ENCODE measurements at places on chromosomes 1 and 21.

GRCh38 chr1:53037159-53037558 lies 24.9 kb upstream of the PODN start:
- no peak for DNase-seq

- no peak for DNase-seq
Observed at GRCh38 chr1:67580691-67581403, 104.2 kb upstream of the GADD45A start.

DNA sequence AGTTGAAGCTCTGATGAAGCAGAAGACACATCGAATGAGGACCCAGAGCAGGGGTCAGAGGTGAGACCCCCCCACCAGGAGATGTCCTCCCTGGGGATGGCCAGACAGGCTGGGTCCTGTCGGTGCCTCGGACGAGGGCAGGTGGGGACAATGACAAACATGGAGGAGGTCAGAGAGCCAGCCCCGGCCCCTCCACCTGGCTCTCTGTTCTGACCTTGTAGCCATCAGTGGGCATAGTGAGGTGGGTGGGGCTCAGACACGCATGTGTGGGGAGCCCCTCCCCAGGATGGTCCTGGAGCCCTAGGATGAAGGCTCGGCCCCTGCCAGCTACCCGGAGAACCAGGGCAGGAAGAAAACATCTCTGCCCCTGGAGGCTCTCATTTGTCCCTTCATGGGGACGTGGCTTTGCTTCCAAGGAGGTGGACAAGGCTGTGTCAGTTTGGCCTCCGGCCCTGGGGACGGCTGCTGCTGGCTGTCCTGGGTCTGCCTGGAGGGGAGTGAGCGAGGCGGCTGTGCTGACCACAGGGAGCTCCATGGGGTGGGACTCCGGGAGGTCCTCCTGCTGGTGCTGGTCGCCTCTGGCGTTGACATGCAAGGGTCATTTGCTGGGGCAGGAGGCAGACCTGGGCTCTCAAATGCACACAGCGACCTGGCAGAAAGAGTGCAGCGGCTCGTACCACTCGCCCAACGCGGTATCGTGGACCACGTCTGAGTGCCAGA lies 2.6 kb downstream of the KRTAP10-6 start:
- DNase-seq: no peak

DNA sequence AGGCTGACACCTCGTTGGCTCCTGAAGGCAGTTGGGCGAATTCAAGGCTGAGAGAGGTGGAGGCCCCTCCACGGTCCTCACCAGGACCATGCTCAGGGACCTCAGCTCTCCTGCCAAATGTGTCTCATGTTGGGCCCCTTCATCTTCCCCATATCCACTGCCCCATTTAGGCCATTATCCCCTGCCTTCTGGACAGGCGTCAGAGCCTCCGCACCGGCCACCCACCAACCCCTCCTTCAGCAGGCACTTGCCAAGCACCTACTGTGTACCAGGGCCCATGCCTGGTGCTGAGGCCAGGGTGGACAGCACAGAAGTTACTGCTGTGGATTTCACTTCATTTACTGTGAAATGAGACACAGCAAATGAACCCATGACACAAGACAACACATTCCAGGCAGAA lies 325.8 kb downstream of the MATN1 start:
- DNase-seq: no peak

- DNase-seq: no peak
Observed at GRCh38 chr1:35539824-35540261, 17.4 kb downstream of the KIAA0319L start.

DNA sequence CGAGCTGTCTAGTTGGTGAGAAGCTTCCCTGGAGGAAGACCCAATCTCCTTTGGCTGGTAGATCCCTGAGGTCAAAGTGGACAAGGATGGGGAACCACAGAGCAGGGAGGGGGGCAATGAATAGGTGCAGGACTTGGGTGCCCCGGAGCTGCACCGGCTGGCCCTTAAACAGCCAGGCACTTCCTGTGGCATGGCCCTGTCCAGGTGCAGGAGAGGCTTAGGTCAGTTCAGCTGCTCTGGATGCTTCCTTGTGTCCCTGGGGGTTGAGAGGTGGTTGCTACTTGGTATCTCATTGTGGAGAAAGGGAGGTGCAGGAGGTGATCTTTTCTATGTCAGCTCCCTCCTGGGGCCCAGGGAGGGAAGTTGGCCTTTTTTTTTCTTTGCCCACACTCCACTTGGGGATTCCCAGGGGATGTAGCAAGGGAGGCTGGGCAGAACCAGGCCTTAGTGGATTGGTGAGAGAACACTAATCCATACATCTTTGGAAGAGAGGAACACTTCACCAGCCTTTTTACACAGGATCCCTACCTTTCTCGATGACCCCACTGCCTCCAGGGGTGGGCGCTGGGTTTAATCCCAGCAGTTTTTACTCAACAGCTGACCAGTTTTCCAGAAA lies 1.2 kb upstream of the ST3GAL3 start:
- DNase-seq: peak; percentile 61

DNA sequence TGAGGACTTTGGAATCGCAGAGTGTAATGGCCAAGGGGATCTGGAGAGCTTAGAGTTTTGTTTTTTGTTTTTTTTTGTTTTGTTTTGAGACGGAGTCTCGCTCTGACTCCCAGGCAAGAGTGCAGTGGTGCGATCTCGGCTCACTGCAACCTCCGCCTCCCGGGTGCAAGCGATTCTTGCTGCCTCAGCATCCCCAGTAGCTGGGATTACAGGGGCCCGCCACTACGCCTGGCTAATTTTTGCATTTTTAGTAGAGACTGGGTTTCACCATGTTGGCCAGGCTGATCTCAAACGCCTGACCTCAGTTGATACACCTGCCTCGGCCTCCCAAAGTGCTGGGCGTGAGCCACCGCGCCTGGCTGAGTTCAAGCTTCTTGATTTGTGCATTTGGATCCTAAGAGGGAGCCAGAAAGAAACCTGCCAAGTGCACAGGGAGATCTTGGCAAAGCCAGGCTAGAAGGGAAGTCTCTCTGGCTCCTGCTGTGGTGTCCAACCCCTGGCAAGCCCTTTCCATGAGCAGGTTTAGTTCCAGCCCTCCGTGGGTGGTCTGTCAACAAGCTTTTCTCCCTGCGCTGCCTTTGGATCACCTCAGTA lies 852 bp downstream of the FAAH start:
- no peak for DNase-seq

DNA sequence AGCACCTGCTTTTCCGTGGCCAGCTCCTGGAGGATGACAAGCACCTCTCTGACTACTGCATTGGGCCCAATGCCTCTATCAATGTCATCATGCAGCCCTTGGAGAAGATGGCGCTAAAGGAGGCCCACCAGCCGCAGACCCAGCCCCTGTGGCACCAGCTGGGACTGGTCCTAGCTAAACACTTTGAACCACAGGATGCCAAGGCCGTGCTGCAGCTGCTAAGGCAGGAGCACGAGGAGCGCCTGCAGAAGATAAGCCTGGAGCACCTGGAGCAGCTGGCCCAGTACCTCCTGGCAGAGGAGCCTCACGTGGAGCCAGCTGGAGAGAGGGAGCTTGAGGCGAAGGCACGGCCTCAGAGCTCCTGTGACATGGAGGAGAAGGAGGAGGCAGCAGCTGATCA lies 413 bp downstream of the UBL4B start:
- no peak for DNase-seq

GRCh38 chr1:6519935-6520671 lies 28.6 kb upstream of the PLEKHG5 start:
- no peak for DNase-seq

- peak; percentile 57 for DNase-seq
Observed at GRCh38 chr1:212186427-212187207, 98.6 kb upstream of the PPP2R5A start.

GRCh38 chr1:151661751-151662150 lies 49.9 kb downstream of the SNX27 start:
- peak; percentile 43 for DNase-seq

GRCh38 chr1:15703562-15703961 lies 19.4 kb downstream of the PLEKHM2 start:
- DNase-seq: peak; percentile 50

DNA sequence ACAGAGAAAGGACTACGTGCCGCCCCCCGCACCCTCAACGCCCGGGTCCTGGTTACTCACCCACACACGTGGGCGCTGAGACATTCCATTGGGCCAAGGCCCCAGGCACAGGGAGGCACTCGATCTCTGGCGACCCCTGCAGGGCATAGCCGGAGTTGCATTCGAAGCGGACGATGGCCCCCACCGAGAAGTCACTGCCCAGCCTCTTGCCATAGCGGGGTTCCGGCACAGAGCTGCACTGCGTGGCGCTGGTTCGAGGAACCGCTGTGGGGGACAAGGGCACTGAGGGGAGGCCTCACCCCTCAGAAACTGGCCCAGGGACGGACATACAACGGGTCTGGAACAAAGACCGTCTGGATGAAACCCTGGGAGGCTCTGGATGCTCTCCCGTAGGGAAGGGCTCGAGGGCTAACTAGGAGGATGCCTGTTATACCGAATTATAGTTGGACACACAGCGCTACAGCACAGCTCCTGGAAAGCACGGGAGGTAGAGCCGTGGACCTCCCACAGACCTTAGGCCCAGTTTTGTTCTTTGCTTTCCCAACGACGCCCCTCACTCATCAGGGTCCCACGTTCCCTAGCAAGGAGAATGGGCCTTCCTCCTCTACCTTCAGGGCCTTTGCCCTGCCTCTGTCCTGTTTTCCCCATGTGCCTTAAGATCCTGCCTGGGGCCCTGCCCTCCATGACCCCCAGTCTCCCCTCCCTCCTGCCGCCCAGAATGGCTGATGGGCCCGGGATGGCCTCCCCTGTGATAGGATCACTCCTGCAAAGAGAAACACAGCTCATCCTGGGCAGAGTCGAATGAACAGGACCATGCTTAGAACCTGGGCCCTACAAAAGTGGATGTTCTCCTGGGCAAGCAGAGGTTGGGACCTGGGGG lies 152.8 kb downstream of the ZSCAN20 start:
- DNase-seq: no peak

DNA sequence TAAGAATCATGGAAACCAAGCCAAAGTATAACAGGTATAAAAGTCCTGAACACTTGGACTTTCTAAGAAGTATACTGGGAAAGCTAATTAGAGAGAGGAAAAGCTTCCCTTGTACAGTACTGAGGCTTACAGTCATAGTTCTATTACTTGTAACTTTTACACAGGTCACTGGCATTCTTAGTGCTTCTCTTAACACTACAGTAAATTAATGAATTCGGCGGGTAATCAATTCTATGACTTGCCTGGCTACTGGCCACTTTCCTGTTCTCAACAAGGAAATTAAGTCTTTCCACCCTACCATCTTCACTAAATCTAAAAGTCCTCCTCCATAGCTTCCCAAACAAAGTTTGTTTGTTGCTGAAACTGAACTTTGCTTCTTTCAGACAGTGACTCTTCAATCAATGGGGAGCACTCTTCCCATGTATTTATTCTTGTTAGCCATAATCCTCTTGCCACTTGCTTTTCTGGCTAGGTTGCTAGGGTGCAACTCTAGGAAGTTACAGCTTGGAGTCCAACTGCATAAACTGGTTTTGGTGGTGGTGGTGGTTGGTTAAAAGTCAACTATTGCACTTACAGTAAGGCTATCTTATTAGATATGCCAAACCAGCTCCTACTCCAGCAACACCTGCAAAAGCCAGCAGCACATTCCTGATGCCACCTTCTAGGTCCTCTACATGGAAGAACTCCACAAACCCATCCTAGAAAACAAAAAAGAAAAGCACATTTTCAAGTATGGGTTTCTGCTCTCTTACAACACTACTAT lies 2.4 kb downstream of the MCL1 start:
- DNase-seq: no peak

DNA sequence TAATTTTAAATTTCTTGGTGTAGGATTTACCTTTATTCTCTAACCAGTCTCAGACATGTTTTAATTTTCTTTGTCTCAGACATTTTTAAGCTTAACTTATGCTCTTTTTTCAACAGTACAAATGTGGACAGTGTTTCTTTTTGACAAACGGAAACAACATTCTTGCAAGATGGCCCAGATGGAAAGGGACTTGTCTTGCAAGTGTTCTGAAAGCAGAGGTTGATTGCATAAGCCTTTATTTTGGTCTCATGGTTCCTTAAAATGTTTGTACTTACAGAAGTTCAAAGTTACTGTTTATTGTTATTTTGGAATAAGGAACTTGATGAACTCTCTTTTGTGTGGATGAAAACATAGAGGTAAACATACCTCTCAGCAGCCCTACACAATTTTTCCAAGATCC lies 22.9 kb downstream of the SMAP2 start:
- DNase-seq: peak; percentile 94

DNA sequence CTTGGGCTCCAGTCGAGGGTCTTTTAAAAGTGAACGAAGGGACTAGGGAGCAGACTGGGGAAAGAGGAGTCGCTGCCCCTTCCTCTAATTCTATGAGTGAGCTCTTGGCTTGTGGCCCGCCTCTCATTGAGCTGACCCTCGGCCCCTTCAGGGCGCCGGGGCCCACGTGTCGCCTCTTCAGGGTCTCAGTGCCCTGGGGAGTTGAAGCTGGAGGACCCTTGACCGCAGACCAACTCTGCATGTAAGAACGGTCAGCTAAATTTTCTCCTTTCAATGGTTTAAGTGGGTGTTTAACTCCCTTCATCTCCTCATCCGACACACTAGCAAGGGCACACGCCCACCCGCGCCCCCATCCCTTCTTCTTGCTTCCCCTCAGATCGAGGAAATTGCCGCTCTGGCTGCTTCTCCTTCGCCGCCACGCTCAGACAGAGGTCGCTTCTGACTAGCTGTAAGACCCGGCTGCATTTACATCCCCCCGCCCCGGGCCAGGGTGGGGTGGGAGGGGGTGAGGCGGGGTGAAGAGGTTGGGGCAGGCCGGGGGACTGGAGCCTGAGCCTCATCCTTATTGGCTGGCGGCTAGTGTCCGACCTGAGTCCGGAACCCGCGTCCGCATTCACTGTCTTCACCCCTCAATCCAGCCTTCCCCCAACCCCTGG lies 10.9 kb downstream of the NR5A2 start:
- no peak for DNase-seq

DNA sequence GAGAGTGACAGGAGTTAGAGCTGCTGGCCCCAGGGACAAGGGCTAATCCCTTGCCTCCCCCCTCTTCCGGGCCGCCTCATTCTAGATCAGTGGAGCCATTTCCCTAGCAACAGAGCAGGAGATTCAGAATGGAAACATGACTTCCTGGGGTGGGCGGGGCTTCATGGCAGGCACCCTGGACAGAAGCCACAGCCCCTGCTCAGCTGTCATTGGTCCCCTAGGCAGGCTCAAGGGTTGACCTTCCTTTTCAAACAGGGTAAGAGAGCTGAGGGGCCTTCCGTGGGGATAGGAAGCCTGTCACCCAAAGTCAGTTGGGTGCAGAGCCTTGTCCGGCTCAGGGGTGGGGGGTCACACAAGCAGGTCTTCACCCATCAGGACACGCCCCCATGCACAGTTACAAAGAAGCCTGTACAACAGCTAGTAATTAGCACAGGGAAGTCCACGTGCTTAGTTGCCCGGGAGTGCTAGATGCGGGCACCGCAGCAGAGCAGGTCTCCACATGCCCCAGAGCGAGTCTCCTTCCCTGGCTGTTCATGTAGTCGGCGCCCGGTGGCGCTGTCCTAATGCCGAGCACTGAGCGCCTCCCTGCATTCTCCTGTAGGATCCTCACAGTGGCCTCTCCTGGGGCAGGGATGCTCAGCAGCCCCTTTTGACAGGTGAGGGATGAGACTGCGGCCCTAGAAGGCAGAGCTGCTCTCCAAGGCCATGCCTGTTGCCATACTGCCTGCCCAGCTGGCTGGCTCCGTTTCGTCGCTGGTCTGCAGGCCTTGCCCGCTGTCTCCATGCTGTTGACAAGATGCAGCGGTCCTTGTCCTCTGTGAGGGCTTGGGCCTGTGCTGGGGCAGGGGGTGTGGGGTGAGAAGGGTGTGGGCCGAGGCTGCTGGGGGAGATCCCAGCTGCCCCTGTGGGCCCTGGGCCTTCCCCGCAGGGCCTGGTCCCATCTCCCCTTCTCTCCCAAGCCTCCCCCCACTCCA lies 5.1 kb downstream of the TMEM201 start:
- DNase-seq: peak; percentile 80

- no peak for DNase-seq
Observed at GRCh38 chr1:201602413-201603265, 63.7 kb downstream of the NAV1 start.

Measured in inflammatory macrophage treated with lipopolysaccharide for 1 hour (primary cell).